ENCODE measurements at places on chromosomes 13 and 19. TPM values are rescaled to one million over a fixed set of nuclear protein-coding genes. Genes with fewer than 3 reads are reported as not detected.

The PGLYRP1 gene
- polyA plus RNA-seq: 0.85 TPM

DNA sequence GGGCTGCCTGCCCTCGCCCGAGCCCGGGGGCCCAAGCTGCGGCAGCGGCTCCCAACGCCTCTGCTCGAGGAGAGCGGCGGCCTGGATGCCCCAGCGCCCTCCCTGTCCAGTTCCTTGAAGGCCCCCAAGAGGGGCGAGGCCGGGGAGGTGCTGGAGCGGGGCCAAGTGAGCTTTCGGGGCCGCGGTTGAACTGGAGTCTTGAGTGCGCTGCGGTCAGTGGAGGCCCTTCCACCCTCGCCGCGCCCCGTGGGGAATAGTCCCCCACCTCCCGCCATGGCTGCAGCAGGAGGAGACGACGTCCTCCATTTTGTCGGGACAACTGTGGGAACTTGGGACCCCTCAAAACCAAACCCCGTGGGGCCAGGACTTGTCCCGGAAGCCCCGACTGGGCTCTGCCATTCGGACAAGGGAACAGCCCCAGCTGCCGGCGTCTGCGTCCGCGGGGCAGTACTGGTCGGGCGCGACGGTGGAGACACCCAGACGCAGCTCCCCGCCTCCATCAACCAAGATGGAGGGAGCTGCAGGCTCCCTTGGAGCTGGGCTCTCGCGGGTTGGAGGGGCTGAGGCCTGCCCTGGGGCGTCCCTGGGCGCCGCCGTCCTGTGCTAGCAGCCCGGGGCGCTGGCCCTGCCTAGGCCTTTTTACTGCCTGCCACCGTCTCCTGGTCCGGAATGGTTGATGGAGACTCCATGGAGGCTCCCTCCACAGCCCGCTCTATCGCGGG, 736 bp upstream of the ZMYM5 start:
- peak; percentile 20 for DNase-seq

GRCh38 chr19:32104153-32104849, 241.1 kb upstream of the ZNF507 start:
- DNase-seq: no peak

The SHISA7 gene
- 0.14 TPM for polyA plus RNA-seq

The CALR3 gene
- not detected for polyA plus RNA-seq

The S1PR4 gene
- polyA plus RNA-seq: 0.56 TPM

Data from forelimb muscle (tissue), 1 donor.